ENCODE measurements at places on chromosomes 2 and 18.

DNA sequence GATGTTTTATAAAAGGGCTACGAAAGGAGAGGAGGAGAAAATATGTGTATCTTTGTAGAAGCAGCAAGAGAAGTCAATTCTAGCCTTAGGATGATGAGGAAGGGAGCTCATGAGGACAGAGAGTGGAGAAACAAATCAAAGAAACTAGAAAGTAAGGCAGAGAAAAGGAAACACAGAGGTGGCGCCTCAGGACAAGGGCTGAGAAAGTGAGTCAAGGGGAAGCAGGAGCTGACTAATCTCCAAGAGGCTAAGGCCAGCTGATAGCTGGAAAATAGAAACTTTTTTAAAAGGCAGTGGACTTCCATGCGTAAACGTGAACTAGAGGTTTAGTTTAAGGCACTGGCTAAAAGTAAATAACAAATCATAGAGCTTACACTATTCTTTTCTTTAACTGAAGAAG lies 173.3 kb downstream of the ANKRD44 start:
- DNase-seq, result no peak

DNA sequence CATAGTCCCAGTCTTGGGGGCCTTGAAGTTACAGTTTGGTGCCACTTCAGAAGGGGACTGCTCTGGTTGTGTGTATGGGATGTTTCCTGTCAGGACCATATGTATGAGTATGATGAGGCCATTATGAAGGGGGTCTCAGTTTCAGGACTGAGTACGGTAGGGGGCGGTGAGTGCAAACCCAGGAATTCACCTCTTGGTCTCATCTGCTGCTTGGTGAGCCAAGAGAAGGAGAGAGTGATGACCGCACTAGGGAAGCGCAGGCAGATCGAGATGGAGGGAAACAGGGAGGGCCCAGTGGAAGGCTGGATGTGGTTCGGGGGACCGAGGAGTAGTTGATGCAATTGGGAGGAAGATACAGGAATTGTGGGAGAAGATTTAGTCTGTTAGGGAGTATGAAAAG lies 28.5 kb downstream of the DCDC2C start:
- DNase-seq, result no peak

GRCh38 chr18:22098563-22098989 lies 70.8 kb upstream of the GATA6 start:
- no peak for DNase-seq

GRCh38 chr18:10525371-10525691 lies 496 bp upstream of the NAPG start:
- DNase-seq, result no peak

GRCh38 chr2:10241641-10242430 lies 60.9 kb upstream of the HPCAL1 start:
- no peak for DNase-seq

DNA sequence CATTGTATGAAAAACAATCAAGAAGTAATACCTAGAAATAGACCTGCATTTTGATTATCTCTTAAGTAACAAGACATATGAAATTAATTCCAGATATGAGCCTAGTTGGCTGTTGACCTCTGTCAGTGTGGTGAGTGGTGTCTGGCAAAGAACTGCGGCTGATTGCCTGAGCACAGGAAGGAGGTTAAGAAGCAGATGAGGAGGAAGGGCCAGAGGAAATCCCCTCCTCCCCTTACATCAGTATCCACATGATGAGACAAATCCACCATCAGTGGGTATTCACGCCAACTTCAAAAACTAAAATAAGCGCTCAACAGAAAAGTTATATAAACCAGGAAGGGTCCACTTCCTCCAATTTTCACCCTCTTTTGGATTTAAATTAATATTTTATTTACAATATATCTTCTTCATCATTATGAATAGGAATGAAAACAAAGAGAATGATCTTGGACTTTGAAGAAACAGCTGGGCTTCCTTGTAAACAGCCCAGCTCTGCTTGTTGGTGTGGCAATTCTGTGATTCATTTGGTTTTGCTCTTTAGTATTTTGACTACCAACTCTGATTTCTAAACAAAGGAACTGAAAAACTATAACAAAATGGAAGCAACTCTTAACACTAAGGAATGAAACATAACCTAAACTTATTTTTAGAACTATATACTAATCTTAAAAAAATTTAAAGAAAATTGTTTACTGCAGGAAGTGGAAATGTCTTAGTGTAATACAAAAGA lies 27.3 kb downstream of the RFTN2 start:
- DNase-seq, result no peak

DNA sequence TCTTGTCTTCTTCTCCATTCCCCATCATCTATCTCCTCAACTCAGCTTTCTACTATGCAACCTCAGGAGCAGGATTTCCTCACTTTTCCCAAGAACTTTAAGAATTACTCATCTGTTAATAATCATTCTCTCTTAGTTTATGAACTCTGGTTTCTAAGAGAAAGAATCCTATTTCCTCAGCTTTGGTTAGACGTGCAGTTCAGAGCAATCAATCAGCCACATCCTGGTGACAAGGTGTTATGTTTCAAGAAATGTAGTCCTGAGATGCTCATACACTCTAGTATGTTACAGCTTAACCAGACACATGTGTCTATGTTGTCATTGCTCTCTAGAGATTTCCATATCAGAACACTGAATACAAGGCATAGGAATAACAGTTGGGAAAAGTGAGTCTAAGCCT lies 277.9 kb downstream of the MBD2 start:
- DNase-seq, result no peak

DNA sequence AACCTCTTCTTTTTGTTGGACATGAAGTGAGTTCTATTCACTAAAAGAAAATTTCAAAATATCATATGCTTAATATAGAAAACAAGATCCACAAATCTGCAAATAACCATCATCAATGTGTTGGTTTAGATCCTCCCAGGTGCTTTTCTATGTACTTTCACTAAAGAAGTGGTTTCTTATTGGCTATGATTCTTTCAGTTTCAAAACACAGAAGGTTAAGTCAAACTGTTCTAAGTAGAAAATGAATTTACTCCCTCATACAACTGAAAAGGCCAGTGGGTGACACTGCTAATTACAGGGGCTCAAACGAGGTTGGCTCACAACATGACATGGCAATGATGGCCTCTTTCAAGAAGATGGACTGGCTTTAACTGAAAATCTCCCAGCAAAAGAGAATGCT lies 111.7 kb downstream of the GALR1 start:
- no peak for DNase-seq

DNA sequence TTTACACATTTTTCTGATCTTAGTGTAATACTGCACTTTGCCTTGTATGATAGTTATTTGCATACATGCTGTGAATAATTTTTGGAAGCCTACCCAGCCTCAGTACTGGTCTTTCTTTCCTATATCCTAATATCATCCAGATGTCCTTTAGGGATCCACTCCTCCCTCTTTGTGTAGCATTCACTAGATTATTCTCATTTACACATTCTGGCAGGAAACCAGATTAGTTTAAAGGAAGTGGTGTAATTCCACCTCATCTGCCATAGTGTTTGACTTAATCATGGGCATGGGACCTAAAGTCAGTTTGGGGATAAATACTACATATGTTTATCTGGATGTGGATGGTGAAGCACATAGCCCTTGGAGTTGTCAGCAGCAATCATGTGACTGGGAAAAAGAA lies 444.9 kb upstream of the MAP2 start:
- DNase-seq, result no peak

- no peak for DNase-seq
These were observed 84.6 kb downstream of the APOB start for GRCh38 chr2:20959252-20959651.

- DNase-seq, result no peak
These were observed 73.0 kb upstream of the RAB12 start for GRCh38 chr18:8536231-8536630.

- DNase-seq, result no peak
These were observed 21.3 kb upstream of the NT5C1B start for GRCh38 chr2:18610651-18611050.

DNA sequence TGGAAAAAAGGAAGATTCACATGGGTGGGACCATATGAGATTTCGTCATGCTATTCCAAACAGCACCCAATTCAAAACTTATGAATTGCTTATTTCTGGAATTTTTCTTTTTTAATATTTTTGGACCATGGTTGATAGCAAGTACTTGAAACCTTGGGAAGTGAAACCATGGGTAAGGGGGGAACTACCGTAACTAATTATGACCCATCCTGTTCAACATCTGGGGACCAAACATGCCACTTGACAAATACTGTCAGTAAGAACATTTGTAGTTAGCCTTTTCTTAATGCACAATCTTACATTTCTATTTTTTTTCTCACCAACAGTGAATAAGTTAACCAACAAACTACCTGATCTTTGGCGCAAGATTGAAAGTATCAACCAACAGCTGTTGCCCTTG lies 105.7 kb upstream of the TTC39C start:
- no peak for DNase-seq

DNA sequence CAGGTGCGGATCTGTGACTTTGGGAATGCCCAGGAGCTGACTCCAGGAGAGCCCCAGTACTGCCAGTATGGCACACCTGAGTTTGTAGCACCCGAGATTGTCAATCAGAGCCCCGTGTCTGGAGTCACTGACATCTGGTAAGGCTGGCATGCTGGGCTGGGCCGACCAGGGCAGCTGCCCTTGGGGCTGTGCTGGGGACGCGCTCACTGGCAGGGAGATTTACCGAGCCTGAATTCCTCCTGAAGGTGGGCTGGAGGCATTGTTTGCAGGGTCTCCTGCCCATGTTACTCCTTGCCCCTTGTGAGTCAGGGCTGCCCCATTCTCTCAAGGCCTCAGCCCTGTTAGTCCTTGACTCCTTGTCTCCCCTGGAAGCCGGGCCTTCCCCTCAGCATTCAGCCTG lies 18.7 kb upstream of the GMPPA start:
- no peak for DNase-seq

GRCh38 chr2:120761911-120762310 lies 26.2 kb downstream of the GLI2 start:
- DNase-seq, result no peak

DNA sequence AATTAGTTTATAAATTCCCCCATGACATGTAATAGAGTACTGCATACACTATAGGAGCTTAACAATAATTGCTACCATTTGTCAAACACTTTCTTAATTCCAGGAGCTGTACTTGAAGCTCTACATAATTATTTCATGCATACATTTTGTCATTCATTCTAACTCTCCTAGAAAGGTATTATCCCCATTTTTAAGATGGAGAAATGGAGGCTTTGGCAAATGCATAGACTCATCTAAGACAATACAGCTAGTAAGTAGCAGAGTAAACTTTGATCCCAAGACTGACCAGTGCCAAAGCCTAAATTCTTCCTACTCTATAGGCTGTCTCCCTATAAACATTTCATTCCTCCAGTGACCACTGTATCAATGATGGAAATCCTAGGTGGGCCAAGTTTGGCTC lies 42.6 kb upstream of the TMEM247 start:
- DNase-seq, result no peak

GRCh38 chr2:17792515-17792914 lies 23.7 kb upstream of the MSGN1 start:
- no peak for DNase-seq

DNA sequence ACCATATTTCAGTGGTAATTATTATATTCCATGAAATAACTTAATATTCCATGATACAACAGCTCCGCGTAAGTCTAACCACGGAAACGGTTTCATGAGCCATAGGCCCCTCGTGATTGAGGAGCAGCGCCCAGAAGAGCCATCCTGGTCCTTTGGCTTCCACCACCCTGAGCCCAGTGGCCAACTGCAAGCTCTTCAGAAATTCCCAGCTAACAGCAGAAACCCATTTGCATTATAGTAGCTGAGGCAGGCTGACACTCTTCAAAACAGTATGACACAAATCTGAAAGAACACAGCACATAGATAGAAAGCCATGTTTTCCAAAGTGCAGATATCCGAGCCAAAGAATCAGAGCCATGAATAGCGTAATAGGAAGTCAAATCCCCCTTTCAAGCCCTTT lies 120.9 kb upstream of the NFATC1 start:
- no peak for DNase-seq

- DNase-seq, result no peak
These were observed 50.7 kb downstream of the SFXN5 start for GRCh38 chr2:73020657-73021370.

- no peak for DNase-seq
These were observed 82.2 kb downstream of the ICOS start for GRCh38 chr2:204018717-204019116.

- no peak for DNase-seq
These were observed 138.1 kb downstream of the PTGR3 start for GRCh38 chr18:75070625-75071483.

GRCh38 chr2:88658881-88659537 lies 31.7 kb upstream of the EIF2AK3 start:
- no peak for DNase-seq

GRCh38 chr2:102749938-102750337 lies 11.9 kb upstream of the TMEM182 start:
- DNase-seq, result no peak

DNA sequence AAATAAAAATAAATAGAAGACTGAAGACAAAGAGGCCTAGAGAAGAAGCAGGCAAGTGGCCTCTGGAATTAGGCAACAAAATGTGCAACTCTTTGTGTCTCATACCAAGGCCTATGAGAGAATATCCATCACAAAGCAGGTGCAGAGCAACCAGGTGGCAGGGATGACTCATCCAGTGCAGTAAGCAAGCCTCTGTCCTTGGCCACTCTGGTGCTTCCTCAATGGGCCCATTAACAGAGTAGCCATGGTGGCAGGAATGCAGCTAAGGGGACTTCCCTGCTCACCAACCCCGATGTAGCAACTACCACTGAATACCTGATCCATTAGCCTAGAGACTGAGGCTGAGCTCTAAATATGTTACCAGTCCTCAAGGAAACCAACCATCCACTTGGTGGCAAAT lies 11.0 kb upstream of the EPG5 start:
- DNase-seq, result no peak

- no peak for DNase-seq
These were observed 599.3 kb downstream of the ARHGAP15 start for GRCh38 chr2:143728498-143728897.

DNA sequence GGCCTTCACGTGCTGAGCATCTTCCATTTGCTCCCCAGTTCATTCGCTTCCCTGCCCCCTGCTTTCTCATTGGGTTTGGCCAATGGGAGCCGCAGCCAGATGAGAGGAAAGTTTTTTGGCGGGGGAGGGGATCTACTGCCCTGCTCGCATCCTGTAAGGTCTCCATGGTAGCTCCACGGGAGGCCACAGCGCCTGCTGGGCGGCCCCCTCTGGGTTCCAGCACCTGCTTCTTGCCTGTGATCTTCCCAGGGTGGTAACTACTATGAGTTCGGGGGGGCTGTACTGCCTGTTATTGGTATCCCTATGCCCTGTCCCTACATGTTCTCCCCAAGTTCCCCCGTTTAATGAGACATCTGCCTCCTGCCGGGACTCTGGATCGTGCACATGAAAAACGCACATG lies 57.2 kb downstream of the INPP5D start:
- no peak for DNase-seq

All from erythroblast (primary cell).